Activated naive CD4-positive, alpha-beta T cell treated with anti-CD3 and anti-CD28 coated beads, Interleukin-2, amount 50 U/mL, for 72 hours (primary cell): ENCODE measurements at places on chromosomes 4 and X.
A peak's percentile ranks its signal among the peaks of the same experiment; 100 is the strongest.

- DNase-seq, result no peak
Measured at GRCh38 chr4:176845636-176846035, 52.9 kb upstream of the VEGFC start.

GRCh38 chr4:183727482-183727881 lies 68.4 kb downstream of the TRAPPC11 start:
- no peak for DNase-seq

GRCh38 chr4:128177498-128177897 lies 110.1 kb downstream of the PGRMC2 start:
- no peak for DNase-seq

GRCh38 chrX:15269618-15270521 lies at the start of gene ASB9:
TSS of gene ASB9 (minus strand) at chrX:15270083. CDS start at chrX:15269874, 209 bp downstream.
- DNase-seq, result no peak

DNA sequence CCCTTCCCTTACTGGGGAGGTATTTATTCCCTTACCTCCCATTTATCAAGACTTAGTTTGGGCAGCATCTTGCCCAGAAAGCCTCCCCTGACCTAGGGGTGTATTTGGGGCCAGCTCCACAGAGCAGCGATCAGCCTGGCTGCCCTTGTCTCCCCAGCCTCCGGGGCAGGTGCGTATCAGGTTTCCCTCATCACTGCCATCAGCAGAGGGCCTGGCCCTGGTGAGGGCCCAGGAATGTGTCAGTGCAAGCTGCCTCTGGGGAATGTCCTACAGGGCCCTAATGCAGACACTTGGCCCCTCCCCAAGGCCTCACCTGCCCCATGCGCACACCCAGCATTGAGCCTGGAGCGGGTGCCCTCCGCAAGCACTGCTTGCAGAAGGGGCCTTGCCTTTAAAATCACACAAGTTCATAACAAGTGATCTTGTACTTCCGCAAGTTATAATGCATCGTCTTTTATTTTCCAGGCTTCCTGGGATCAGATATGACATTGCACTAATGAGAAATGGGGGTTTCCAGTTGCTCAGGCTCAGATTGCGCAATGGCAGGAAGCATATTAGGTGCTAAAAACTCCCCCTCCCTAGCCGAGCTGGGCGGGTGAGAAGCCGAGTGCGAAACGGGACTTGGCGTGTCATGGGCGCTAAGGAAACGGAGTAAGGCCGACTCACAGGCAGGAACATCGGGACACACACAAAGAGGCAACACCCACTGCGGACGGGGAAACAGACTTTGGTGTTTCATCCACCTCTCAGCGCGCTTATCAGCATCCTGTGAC lies 25.4 kb upstream of the AFAP1 start:
- peak; percentile 57 for DNase-seq

DNA sequence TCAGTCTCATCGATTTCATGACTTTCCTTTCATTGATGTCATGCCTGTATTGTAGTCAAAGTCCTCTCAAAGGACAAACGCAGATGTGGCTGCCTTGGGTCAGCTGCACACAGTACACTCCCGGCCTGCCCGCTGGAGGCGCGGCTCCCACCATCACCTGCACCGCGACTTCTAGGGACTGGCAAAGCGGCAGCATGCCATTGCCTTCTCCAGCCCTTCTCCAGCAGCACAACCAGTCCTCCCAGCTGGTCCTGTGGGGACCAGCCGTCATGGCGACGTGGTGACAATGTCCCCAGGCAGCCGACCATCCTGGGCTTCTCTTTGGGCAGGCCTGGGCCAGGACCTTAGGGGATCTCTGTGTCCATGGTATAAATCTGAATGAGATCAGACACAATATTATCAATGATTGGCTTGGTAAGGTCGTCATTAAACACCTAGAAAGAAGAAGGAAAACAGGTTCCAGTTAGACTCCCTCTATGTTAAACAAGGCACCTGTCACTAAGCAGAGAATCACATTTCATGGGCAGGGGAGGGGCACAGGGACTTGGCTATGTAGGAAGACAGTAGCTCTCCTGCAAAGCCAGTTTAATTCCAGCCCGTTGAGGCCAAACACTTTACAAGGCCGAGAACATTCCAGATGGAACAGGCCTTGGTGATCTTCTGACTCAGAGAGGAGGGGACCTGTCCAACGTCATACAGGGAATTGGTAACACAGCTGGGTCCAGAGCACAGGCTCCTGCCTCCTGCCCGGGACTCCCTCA lies 10.7 kb downstream of the CCNQ start:
- no peak for DNase-seq
